ENCODE measurements at places on chromosomes 1 and 21.

DNA sequence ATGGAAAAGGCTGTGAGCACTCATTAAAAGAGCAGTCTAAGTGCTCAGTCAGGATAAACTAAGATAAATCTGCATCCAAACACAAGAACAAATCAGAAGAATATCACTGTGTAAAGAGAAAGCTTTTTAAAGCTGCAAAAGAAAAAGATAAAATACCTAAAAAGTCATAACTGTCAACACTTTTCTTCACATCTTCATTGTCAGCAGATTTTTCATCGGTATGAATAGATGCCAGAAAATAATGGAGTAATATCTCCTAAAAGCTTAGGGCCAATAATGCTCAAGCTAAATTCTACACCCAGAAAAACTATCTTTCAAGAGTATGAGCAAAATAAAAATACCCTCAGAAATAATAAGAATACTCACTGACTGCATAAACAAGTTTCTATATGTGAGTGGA, 54.0 kb upstream of the PALMD start:
- no peak for DNase-seq

- DNase-seq, result peak; percentile 31
Measured at GRCh38 chr1:6281511-6282402, 20.9 kb upstream of the GPR153 start.

GRCh38 chr1:5901841-5902240, 90.4 kb downstream of the NPHP4 start:
- no peak for DNase-seq

DNA sequence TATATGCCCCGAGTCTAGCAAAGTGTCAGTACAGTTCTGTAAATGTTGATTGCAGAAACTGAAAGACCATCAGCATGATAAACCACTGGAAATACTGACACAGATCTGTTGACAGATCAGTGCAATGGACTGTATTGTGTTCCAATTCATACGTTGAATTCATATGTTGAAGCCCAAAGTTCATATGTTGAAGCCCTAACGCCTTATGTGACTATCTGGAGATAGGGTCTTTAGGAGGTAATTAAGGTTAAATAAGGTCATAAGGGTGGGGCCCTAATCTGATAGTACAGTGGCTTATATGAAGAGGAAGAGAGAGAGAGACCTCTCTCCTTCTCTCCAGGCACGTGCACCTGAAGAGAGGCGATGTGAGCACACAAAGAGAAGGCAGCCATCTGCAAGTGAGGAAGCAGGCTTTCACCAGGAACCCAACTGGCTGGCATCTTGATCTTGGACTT, 144.7 kb downstream of the MRPL39 start:
- no peak for DNase-seq

DNA sequence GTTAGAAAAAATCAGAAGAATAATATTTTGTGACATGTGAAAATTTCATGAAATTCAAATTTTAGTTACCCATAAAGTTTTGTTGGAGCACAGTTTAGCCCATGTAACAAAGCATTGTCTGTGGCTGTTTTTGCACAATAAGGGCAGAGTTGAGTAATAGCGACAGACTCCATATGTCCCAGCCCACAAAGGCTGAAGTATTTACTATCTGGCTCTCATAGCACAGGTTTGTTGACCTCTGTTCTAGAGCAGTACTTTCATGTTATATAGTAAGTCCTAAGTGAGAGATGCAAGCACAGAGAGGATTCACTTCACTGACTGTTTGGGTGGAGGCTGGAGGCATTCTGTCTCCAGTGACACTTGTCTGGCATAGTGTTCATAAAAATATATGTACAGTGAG, 6.8 kb downstream of the LAMC1 start:
- DNase-seq, result peak; percentile 19

DNA sequence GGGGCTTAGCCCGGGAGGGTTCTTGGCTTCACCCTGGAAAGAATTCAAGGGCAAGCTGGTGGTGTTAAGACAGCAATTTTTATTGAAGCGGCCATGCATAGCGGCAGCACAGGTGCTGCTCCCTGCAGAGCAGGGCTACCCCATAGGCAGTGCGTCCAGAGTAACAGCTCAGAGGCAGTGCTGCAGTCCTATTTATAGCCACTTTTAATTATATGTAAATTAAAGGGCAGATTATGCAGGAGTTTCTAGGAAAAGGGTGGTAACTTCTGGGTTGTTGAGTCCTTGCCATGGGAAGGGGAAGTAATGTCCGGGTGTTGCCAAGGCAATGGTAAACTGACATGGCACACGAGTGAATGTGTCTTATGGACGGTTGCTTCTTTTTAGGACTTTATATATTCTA, 57.0 kb downstream of the VPS26C start:
- DNase-seq, result peak; percentile 9

- DNase-seq, result no peak
Measured at GRCh38 chr21:31352836-31353235, 8.8 kb upstream of the TIAM1 start.

DNA sequence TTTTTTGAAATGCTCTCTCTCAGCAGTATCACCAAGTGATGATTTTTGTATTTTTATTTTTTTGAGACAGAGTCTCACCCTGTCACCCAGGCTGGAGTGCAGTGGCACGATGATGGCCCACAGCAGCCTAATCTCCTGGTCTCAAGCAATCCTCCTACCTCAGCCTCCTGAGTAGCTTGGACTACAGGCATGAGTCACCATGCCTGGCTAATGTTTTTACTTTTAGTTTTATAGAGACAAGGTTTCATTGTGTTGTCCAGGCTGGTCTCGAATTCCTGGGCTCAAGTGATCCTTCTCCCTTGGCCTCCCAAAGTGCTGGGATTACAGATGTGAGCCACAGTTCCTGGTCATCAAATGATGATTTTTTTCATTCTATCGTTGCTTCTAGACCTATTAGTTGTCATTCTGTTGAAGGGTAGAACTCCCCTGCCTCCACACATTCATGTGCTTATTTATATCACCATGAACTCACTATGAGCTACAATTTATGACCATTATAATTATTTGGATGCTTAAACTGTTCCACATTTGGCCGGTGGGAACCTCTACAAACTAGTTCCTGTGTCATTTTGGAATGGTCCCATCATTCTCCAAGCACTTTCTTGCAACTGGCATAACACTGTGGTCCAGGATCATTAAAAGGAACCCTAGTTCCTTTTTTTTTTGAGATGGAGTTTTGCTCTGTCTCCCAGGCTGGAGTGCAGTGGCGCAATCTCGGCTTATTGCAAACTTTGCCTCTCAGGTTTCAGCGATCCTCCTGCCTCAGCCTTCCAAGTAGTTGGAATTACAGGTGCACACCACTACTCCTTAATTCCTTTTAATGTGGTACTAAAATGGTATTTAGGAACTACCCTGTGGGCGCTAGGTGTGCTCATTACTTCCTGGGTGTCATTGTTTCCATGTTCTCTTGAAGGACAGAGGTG, 20.2 kb upstream of the TOR3A start:
- DNase-seq, result no peak

GRCh38 chr1:225691861-225692516, 39.1 kb upstream of the ENAH start:
- DNase-seq, result no peak

GRCh38 chr1:206538086-206538770, 30.9 kb downstream of the RASSF5 start:
- DNase-seq, result no peak

DNA sequence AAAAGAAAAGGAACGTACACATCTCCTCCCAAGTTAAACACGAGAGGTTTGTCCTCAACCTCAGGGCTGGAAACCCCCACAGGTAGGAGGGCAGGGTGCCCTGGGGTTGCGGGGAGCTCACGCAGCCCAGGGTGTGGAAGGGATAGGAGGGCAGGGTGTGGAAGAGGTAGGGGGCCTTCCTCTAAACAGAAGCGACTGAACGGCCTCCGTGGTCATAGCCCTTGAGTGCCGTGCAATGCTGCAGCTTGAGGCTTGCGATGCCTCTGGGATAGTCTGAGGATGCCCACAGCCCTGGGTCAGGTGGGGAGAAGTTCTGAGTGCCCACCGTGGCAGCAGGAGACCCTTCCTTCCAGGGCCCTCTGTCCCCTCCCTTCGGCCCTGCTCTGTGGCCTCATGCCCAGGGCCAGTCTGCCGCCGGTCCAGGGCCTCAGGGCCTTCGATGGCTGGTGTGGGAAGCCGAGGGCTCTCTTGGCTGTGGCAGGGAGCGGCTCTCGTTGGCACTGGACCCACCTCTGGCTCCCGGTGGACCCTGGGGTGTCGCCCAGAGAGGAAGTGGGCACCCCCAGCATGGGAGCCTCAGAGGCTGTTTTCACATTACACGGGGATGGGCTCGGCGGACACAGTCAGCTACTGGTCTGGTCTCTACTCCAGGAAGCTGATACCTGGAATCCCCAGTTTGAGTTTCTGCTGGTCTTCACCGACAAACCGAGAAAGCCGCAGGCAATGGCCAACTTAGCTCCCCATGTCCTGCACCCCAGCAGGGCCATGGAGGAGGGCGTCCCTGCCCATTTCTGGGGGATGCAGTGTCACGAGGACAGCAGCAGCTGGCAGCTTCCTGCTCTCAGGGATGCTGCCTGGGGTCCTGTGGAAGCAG, 6.4 kb upstream of the CDK11B start:
- no peak for DNase-seq

- no peak for DNase-seq
Measured at GRCh38 chr1:5979536-5980313, 12.5 kb downstream of the NPHP4 start.

- DNase-seq, result no peak
Measured at GRCh38 chr21:29669416-29669815, 270.4 kb downstream of the GRIK1 start.

DNA sequence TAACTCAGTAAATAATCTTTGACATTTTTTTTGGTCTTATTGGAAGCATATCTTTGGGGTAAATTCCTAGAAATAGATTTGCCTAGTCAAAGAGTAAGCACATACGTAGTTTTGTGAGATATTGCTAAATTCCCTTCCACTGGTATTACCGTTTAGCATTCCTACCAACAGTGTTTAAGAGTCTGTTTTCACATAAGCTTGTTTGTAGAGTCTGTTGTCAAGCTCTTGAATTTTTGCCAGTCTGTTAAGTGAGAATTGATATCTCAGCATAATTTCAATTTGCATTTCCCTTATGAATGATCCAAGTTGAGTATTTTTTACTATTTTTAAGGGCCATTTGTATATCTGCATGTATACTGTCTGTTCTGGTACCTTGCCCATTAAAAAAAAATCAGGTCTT, 37.0 kb upstream of the MPC2 start:
- no peak for DNase-seq

DNA sequence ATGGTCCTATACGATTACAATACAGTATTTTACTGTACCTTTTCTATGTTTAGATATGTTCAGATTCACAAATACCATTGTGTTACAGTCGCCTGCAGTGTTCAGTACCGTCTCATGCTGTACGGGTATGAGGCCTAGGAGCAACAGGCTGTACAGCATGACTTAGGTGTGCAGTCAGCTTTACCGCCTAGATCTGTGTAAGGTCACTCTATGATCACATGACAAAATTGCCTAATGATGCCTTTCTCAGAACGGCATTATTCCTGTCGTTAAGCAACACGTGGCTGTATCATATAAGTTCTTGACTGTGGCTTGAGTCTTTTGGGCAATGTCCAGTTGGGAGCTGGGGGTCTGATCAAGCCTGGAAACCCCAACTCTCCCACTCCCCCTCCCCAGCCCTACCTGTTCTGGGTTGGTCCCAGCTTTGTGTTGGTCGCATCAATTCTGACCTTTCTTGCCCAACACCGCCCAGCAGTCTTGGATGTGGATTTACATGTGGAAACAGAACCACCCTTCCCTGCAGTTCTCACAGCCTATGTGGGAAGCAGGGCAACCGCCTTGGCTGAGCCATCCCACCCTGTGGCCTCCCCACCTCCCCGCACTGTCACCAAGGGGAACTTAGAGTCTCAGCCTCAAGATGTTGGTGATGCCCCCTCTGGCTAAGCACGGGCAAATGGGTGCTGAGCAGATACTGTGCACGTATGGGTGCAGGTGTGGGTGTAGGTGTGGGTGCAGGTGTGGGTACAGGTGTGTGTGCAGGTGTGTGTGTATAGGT, 80.2 kb upstream of the ACTL8 start:
- DNase-seq, result peak; percentile 63

DNA sequence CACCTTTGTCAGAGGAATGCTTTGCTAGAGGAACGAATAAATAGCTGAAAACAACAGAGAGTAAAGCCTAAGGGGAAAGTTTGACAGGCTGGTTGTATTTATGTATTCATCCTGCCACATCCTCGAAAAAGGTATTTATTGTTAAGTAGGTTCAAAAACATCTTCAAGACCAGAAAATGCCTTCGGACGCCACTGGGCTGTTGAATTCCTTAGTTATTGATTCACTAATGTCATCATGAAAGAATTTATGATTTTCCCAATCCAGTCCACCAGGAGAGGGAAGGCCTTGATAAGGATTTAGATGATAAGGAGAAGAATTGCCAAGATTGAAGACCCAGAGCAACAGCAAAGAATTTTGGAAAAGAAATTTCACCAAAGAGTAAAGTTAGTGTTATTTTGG, 35.2 kb upstream of the MAB21L3 start:
- DNase-seq, result no peak

- no peak for DNase-seq
Measured at GRCh38 chr1:218207194-218207593, 77.9 kb upstream of the RRP15 start.
